ENCODE measurements at places on chromosomes 2 and 18. TPM values are rescaled to one million over a fixed set of nuclear protein-coding genes. Genes with fewer than 3 reads are reported as not detected.

The CD8B2 gene
- total RNA-seq, result not detected

The C2orf66 gene
- not detected for total RNA-seq

The FN1 gene
- total RNA-seq, result 1,607 TPM

The ACTR1B gene
- total RNA-seq, result 61.1 TPM

The ARHGEF4 gene
- not detected for total RNA-seq

The TAF1B gene
- total RNA-seq, result 34.4 TPM

The MYO1B gene
- total RNA-seq, result 61.7 TPM

The TTN gene
- total RNA-seq, result 1.3 TPM

The GNLY gene
- total RNA-seq, result not detected

Data from epithelial cell of umbilical artery (primary cell).